ENCODE measurements at places on chromosomes 16 and 17.

DNA sequence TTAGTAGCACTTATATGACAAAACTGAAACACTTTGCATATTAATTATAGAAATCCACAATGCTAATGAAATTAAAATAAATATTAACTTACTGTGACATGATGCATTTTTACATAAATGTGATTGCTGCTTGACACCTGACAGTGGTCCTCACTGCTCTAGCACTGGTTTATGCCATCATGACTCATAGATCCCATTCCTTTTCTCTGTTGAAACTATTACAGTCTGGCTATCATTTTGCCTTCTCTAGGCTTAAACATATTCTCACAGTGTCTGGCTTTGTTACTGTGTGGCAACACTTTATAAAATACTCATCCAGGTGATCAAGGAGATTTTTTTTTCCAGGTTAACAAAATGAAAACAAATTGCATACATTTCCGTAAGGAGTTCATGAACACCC is 108.0 kb downstream of the MRTFB start:
- no peak for DNase-seq

GRCh38 chr17:46922804-46923635 is at the start of gene GOSR2:
TSS of gene GOSR2 (plus strand) at chr17:46923160. CDS start at chr17:46923193, 33 bp downstream.
- peak; percentile 55 for DNase-seq

- no peak for DNase-seq
Measured at GRCh38 chr17:57657211-57657610, 87.9 kb downstream of the CCDC182 start.

GRCh38 chr16:87326151-87326571 is 9.0 kb upstream of the C16orf95 start:
- no peak for DNase-seq

GRCh38 chr16:5015351-5015750 is 18.4 kb downstream of the NAGPA start:
- DNase-seq: no peak

GRCh38 chr16:12271006-12271405 is 294.5 kb downstream of the SNX29 start:
- DNase-seq: peak; percentile 5

GRCh38 chr17:58576679-58577367 is 62.4 kb upstream of the MTMR4 start:
- no peak for DNase-seq

DNA sequence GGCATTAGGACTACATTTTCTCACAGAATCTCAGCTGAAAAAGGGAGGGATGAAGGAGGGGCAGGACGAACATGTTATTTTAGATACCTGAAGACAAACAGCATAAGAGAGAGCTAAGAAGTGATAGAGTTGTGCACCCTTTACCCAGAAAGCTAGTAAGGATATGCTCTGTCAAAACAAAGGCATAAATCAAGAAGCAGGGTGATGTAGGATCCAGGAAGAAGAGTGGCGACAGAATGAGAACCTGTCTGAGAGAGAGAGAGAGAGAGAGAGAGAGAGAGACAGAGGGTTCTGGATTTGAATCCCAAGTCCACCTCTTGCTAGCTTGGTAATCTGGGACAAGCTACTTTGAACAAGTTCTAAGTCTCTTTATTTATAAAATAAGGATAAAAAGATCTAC is 103.4 kb downstream of the SPAG9 start:
- no peak for DNase-seq

GRCh38 chr17:4944163-4944553 is 4.1 kb downstream of the RNF167 start:
- DNase-seq: no peak

DNA sequence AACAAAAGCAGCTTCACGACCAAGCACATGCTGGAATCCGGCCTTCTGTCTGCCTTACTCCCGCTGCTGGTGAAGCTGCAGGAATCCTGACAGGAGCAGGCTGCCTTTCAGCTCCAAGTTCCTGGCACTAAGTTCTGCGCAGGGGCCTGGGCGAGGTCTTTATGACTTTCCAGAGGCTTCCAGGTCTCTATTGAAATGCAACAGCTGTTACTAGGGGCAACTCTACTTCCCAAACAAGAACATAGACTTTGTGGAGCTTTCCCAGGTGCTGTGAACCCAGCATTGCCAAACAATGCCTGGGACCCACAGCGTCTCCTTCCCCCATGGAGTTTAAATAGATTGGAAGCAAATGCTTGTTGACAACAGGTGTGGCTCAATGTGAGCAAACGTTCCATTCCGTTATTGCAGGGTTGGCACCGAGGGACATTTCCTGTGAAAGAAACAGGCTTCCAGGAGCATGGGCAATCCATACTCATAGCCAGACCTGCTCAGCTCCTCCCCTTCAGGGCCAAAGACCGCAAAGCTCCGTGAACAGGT is 156.0 kb downstream of the CDH13 start:
- no peak for DNase-seq

GRCh38 chr16:13835935-13836730 is 83.8 kb upstream of the ERCC4 start:
- no peak for DNase-seq

DNA sequence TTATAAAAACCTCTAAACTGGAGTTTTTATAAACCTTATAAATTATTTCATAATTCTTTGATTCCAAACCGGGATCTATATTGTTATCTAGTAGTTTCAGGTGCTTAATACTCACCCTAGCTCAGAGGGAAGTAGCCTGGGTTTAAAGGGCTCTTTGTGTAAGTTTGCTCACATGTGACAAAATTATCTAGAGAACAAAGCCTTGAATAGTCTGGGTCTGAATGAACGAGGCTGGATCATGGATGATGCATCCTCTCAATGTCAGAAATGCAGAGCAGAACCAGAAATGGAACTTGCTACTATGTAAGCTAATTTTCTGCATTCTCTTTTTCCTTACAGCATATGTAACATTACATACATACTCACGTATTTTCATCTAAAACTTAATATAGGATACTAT is 103.9 kb upstream of the NETO2 start:
- DNase-seq: no peak

- no peak for DNase-seq
Measured at GRCh38 chr17:78458091-78458490, 79.6 kb downstream of the PGS1 start.

GRCh38 chr17:63405741-63406261 is 40.3 kb downstream of the CYB561 start:
- DNase-seq: peak; percentile 55

- no peak for DNase-seq
Measured at GRCh38 chr16:80163339-80163738, 377.5 kb upstream of the DYNLRB2 start.

DNA sequence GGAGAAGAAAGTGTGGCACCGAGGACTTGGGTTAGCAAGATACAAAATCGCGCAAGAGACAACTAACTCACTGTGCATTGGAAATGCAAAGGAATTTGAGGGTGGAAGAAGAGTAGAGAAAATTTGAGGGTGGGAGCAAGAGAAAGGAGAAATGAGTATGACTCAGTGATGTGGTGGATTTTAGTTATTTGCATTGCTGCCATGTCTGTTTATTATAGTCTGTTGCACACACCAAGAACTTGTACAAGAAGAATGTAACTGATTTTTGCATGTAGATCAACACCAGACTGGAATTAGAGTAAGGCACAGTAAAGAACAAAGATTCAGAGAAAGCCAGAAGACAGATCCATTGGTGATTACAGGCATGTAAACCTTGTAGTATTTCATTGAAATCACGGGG is 71.6 kb upstream of the SMIM36 start:
- no peak for DNase-seq

DNA sequence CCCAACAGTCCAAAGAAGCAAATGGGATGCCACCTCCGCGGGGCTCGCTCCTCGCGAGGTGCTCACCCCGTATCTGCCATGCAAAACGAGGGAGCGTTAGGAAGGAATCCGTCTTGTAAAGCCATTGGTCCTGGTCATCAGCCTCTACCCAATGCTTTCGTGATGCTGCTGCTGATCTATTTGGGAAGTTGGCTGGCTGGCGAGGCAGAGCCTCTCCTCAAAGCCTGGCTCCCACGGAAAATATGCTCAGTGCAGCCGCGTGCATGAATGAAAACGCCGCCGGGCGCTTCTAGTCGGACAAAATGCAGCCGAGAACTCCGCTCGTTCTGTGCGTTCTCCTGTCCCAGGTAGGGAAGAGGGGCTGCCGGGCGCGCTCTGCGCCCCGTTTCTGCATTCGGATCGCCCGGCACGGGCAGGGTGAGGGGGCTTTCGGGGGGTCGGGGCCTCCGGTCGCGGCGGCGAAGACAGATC is at the start of gene CDH13:
TSS of gene CDH13 (plus strand) at position 179 of the 471 bp plus-strand sequence.
- peak; percentile 44 for DNase-seq

GRCh38 chr17:50339381-50339780 is 6.5 kb upstream of the XYLT2 start:
- no peak for DNase-seq

- DNase-seq: no peak
Measured at GRCh38 chr17:64466019-64466735, 17.3 kb downstream of the MILR1 start.

- no peak for DNase-seq
Measured at GRCh38 chr16:49483251-49483650, 109.6 kb downstream of the C16orf78 start.

GRCh38 chr16:10368969-10369551 is 16.8 kb upstream of the ATF7IP2 start:
- DNase-seq: no peak

DNA sequence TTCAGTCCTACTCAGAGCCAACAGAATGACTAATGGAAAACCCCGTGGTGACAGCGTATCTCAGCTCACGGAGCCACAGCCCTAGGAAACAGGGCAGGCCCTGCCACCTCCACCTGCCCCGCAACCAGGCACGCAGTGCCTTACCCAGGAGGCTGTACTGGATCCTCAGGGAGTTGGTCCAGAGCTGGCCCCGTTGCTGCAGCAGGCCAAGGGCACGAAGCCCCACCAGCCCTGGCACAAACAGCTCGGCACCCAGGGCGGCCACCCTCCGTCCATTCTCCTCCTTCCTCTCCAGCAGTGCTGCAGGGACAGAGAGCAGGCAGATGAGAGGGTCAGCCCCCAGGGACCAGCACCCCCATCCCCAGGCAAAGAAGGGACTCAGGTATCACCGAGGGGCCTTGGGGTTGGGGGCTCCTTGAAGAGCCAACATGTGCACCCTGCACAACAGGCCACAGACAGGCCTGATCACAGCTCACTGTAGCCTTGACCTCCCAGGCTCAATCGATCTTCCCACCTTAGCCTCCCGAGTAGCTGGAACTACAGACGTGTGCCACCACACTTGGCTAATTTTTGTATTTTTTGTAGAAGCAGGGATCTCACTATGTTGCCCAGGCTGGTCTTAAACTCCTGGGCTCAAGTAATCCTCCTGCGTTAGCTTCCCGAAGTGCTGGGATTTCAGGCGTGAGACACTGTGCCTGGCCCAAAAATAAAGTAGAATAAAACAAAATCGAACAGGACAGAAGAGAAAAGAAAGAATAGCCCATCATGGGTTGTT is 115.7 kb downstream of the RMI2 start:
- DNase-seq: no peak

DNA sequence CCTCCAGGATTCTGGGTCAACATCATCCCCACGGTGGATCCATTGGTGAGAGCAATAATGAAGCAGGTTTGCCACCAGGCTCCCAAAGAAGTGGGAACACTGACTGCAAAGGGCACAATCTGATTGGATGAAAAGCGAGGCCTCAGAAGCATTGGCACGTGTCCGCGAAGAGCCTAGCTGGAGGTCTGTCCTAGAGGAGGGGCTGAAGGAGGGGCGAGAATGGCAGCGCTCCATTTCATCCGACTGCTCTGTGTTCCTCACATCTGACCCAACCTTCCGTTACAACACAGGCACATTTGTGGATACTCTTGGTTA is 79.9 kb downstream of the MRC2 start:
- DNase-seq: no peak

- no peak for DNase-seq
Measured at GRCh38 chr16:69084289-69084688, 21.2 kb upstream of the HAS3 start.

DNA sequence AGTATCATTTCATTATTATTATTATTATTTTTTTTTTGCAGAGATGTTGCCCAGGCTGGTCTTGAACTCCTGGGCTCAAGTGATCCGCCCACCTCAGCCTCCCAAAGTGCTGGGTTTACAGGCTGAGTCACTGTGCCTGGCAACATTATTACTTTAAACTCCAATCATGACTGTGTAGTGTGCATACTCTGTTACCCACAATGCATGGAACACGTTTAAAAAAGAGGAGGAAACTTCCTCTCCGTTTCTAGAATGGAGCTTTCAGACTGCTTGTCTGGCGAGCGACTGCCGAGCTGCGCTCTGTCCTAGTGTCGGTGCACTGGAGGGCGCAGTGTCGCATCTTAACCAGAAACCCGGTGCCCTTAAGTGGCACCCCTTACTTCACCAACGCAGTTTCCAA is 22.1 kb upstream of the FASN start:
- peak; percentile 27 for DNase-seq

- DNase-seq: no peak
Measured at GRCh38 chr17:55238931-55239297, 25.8 kb upstream of the HLF start.

GRCh38 chr16:80389338-80389737 is 151.5 kb upstream of the DYNLRB2 start:
- no peak for DNase-seq

DNA sequence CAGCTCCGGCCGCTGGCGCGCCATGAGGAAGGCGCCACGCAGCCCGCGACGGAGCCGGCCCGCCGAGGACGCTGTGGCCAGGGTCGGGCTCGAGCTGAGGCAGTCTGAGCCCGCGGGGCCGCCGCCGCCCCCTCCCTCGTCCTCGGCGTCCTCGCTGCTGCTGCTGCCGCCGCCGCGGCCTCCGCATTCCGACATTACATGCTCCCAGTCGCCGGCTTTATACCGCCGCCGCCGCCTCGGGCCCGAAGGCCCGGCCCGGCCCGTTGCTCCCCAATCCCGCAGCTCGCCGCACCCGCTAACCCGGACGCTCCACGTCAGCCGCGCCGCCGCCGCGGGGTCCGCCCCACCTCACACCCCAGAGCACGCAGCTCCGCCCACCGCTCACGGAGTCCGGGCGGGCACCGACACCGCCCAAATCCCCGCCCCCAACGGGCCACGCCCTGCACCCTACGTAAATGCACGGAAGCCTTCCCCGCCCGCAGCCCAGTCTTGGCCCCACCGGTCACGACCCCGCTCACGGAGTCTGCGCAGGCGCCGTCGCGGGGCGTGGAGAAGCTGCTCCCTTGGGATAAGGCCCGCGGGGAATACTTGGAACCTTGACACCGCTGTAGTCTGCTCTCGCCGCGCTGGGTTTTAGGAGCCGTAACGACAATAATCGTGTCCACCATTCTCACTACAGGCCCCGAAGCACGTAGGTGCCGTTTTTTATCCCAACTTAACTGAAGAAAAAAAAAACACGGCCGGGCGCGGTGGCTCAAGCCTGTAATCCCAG is at the start of gene TXNDC11:
TSS of gene TXNDC11 (minus strand) at position 322 of the 772 bp plus-strand sequence. CDS start at position 195, 127 bp downstream.
- DNase-seq: peak; percentile 79

GRCh38 chr17:48835971-48836370 is 5.1 kb downstream of the CALCOCO2 start:
- DNase-seq: no peak

DNA sequence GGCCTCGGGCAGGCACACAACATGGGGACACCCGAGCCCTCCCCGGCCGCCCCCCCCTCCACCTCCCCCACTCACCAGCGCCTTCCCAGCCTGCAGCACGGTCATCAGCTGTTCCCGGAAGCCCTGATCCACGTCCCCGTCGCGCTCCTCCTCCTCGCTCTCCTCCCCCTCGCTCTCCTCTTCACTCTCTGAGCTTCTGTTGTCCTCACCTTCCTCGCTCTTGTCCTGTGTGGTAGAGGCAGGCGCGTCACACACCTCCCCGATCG is 10.3 kb downstream of the MYBBP1A start:
- DNase-seq: no peak
